Activated B cell treated with CpG ODN at 0.5 μM for 24 hours (primary cell): ENCODE measurements at places on chromosomes 11 and 22. TPM values are rescaled to one million over a fixed set of nuclear protein-coding genes. Genes with fewer than 3 reads are reported as not detected.

The POU2AF1 gene
- total RNA-seq = 141 and 155 TPM in 2 replicates

The ROBO4 gene
- not detected in 2 replicates for total RNA-seq

GRCh38 chr11:32374261-32374711 lies 61.1 kb downstream of the WT1 start:
- H3K27ac ChIP-seq = no peak overlapping the region
- DNase-seq = no peak
- no peaks in the 10 kb centered on the region for H3K4me1 ChIP-seq

- peaks cover 46% of the 10 kb centered on the region for H3K27me3 ChIP-seq
- H3K27ac ChIP-seq = no peak overlapping the region
- no peak overlapping the region for H3K4me3 ChIP-seq
- DNase-seq = no peak
- no peaks in the 10 kb centered on the region for H3K4me1 ChIP-seq
These were observed 688 bp downstream of the SERPING1 start for GRCh38 chr11:57597916-57598830.

DNA sequence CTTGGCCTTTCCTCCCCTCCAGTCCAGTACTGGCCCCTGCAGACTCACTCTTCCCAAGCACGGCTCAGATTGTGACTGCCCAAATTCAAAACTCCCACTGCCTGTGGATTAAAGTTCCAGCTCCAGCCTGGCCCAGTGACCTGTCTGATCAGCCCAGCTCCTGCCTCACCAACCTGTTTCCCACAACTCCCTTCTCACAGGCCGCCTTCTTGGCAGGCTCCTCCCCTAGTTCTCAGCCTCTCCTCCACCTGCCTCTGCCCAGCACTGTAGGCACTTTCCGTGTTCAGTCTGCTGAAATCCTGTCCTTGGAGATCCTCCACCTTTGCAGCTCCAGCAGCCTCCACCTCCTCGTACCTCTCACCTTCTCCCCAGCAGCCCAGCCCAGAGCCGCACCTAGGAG lies 68.6 kb downstream of the MICAL2 start:
- H3K36me3 ChIP-seq = no peaks in the 10 kb centered on the region
- H3K27ac ChIP-seq = no peak overlapping the region
- no peak overlapping the region for H3K4me3 ChIP-seq
- H3K27me3 ChIP-seq = peaks cover 4% of the 10 kb centered on the region
- H3K4me1 ChIP-seq = no peaks in the 10 kb centered on the region
- no peak for DNase-seq

GRCh38 chr11:42301777-42302176 lies 842.3 kb upstream of the LRRC4C start:
- no peaks in the 10 kb centered on the region for H3K4me1 ChIP-seq
- H3K27me3 ChIP-seq = no peaks in the 10 kb centered on the region
- H3K4me3 ChIP-seq = no peak overlapping the region
- H3K27ac ChIP-seq = no peak overlapping the region
- H3K36me3 ChIP-seq = no peaks in the 10 kb centered on the region
